A549 (cell line): ENCODE measurements at places on chromosomes 5 and 9.

- DNase-seq, result no peak
Observed at GRCh38 chr5:172860520-172861443, 26.7 kb downstream of the ERGIC1 start.

DNA sequence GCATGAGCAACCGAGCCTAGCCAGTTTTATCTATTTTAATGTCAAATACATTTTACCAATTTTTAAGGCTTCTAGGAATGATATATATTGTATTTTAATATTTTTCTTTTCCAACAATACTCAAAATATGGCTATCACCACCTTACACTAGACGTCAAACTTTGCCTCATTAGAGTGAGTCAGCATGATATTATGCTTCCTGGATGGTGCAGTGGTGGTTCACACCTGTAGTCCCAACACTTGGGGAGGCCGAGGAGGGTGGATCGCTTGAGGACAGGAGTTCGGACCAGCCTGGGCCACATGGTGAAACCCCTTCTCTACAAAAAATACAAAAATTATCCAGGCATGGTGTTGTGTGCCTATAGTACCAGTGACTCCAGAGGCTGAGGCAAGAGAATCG, 7.3 kb upstream of the CDC14B start:
- no peak for DNase-seq

DNA sequence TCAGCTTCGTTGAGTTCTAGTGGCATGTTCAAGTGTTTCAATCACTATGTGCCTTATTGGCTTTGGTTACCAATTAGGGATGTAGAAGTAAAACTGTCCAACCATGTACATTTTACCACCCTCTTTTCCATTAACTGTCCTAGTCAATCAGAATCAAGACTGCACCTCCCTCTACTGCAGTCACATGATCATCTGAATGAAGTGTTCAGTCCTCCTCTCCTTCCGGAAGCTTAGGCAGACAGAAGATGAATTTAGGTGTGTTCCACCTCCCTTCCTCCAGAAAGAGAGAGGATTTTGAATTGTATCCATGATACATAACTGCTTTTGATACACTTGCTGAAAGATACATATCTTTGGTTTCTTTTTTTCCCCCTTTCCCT, 133.7 kb downstream of the ERCC6L2 start:
- no peak for DNase-seq

DNA sequence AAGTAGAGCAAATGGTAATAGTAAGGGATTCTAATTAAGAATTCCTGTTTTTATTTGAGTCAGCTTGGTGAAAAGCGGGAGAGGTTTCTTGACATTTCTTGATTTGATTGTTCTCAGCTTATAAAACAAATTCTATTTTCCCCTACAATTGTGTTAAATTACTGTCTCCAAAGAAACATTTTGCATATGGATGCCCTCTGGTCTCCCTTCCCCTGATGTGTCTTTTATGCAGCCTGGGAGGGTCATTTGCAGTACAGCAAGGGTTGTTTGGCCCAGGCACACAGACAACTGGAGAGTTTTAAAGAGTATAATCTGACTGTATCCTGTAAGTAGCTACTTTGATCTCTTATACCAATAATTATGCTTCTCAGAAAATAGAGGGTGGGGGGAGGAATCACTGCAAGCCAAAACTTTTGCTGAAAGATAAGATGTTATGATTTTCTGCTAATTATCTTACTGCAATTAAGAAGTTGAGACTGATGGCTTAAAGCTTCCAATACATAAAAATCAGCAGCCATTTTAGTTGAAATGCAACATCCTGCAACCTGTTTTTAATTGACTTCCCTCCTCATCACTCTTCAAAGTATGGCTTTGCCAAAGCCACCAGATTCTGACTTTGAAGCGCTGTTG, 204.1 kb upstream of the SEMA6A start:
- no peak for DNase-seq

- DNase-seq, result no peak
Observed at GRCh38 chr9:113386571-113387393, 10.0 kb upstream of the HDHD3 start.

DNA sequence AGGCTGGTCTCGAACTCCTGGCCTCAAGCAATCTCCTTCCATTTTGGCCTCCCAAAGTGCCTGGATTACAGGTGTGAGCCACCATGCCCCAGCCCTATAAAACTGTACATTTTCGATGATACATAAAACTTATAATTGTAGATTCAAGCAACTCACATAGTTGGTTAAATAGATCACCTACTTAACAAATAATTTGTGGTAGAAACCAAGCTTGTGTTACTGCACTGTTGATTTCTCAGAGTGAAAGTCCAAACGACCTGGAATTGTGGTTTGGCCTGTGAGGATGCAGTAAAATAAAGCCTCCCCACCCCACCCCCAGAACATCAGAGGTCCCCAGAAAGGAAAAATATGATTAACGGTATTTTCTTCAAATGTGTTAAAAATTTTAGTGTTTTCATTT, 92.7 kb downstream of the TRIO start:
- no peak for DNase-seq

- DNase-seq, result peak; percentile 64
Observed at GRCh38 chr5:176629853-176630680, at the start of the genes EIF4E1B and SNCB. EIF4E1B (plus strand) TSS chr5:176630675; CDS start chr5:176642788, 12,113 bp downstream. SNCB (minus strand) TSS chr5:176630534; CDS start chr5:176629654, 880 bp downstream.

DNA sequence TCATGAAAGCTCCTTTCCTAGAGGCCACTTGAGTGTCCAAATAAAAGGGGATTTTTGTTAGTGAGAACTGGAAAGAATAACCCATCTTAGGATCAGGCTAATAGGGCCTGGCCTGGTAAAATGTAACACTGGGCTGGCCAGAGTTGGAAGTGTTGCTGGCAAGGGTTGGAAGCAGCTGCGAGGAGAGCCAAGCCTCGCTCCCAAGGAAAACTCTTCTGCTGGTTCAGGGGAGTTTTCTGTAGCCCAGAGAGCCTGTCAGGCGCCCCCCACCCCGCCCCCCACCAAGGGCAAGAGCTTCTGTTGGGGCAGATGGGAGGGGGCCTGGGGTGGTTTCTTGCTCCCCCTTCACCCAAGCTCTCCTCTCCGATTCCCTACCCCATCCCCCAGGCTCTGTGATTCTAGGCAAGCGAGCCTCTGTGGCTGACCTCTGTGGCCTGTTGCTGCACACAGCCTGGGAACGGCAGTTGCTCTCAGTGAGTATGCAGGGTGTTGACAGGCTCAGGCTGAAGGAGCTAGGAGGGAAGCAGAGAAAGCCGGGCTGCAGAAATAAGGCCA, 547.8 kb downstream of the CCDC171 start:
- no peak for DNase-seq

DNA sequence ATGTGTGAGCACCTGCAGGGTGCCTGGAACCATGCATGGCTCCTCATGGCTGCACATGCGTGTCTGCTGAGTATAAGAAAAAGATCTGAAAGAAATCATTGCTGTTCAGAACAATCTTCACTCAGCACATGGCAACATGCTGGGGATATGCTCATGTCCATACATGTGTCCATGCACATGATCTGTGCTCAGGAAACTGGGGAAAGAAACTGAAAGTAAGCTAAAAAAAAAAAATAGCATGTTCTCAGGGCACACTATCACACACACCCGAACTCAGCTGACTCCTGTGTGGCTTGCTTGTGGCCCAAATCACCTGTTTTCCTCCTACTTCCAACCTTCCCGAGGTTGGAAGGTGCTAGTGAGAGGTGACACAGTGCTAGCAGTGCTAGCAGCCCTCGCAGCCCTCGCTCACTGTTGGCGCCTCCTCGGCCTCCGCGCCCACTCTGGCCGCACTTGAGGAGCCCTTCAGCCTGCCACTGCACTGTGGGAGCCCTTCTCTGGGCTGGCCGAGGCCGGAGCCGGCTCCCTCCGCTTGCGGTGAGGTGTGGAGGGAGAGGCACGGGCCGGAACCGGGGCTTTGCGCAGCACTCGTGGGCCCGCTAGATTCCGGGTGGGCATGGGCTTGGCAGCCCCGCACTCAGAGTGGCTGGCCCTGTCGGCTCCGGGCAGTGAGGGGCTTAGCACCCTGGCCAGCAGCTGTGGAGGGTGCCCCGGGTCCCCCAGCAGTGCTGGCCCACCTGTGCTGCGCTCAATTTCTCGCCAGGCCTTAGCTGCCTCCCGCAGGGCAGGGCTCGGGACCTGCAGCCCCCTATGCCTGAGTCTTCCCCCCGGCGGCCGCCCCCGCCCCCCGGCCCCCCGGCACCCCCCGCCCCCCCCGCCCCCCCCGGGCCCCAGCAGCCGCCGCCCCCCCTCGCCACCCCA, 76.0 kb downstream of the GADD45G start:
- DNase-seq, result no peak

DNA sequence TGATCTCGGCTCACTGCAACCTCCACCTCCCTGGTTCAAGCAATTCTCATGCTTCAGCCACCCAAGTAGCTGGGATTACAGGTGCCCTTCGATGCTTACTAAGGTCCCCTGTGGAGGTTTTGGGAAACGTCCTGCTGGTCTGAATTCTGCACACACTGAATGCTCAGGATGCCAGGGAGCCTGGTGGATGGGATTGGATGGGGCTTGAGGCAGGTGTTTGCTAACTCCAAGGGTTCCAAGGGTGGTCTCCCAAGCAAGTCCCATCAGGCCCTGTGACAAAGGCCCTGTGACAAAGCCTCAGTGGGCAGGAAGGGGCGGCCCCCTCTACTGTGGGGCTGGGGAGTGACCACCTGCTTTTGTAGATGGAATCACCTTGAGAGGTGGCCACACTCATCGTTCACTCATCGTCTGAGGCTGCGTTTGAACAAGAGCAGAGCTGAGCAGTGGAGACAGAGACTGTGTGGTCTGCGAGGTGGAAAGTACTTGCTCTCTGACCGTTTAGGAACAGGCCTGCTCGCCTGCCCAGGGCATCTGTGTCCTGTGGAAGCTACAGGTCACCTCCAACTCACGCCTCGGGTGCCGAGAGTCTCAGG, 40.2 kb downstream of the MRPL36 start:
- DNase-seq, result no peak

GRCh38 chr9:132946631-132947295, 2.3 kb upstream of the TSC1 start:
- DNase-seq, result peak; percentile 26

GRCh38 chr9:4630836-4631235, 31.3 kb upstream of the PLPP6 start:
- DNase-seq, result no peak

DNA sequence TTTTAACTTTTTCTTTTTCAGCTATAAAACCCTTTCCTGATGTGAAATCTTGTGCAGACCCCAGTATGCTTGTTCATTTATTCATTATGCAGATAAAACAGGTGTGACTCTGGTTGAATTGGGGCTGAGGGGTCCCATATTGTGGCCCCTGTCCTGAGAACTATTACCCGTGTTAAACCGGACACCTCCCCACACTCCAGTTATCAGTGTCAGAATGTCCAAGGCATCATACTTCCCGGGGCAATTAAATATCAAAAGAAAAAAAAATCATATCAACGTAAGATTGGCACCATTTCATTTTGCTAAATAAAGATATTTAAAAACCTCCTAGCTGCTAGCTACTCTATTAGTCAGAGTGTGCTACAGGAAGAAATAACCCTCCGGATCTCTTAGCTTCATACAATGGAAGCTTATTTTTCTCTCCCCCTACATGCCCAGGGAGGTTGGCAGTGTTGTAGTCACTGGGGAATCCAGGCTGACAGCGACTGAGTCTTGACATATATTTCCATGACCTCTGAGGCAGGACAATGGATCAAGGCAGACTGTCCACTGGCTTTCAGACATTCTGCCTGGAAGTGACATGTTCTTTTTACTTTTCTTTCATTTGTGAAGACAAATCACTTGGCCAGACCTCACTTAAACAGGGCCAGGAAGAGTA, 170.0 kb downstream of the SEC61B start:
- no peak for DNase-seq
